ENCODE measurements at places on chromosomes 6 and 20. TPM values are rescaled to one million over a fixed set of nuclear protein-coding genes. Genes with fewer than 3 reads are reported as not detected.

DNA sequence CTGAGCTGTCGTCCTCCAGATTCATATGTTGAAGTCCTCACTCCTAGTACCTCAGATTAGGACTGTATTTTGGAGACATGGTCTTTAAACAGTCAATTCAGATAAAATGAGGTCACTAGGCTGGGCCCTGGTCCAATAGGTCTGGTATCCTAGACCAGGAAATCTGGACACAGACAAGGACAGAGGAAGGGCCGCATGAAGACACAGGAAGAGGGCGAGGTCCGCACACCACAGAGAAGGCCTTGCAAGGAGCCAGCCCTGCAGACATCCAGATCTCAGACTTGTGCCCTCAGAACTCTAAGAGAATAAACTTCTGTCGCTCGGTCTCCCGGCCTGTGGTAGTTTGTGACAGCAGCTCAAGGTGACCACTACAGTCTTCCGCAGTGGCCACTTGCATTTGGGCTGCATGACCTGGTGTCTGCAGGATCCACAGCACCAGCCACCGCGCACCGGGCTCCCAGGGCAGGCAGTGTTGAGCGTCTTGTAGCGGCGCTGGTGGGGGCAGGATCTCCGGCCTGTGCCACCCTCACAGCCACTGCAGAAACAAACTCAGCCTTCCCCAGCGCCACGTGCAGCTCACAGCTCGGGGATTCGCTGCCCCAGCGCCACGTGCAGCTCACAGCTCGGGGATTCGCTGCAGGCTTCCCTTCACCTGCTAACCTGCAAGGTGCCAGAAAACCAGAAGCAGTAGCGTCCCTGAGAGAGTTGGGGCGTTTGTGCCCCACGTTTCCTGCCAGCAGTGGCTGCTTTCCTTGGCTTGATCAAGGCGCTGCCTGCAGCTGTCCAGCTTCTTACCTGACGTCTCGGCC lies 6.0 kb upstream of the RBM38 start:
- no peak for DNase-seq
- H3K27me3 ChIP-seq: no peaks in the 10 kb centered on the region
- peaks cover 14% of the 10 kb centered on the region for H3K4me1 ChIP-seq
- H3K4me3 ChIP-seq: no peak overlapping the region
- H3K27ac ChIP-seq: no peak overlapping the region

DNA sequence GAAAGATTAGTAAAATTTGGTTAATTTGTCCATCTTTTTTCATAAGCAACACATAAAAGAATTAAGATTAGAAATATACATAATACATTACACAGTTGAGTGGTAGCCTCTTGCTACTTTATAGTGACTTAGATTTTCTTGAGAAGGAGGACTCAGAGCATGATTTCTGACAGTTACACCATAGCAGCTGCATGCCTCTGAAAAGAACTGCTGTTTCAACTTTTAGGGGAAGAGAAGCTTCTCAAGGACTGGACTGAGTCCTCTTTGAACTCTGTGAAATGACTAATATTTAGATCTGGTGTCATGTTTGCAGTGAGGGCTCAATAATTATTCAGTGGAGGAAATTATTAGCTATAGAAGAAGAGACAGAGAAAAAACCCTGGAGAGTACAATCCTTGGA lies 272.5 kb downstream of the BTBD9 start:
- no peaks in the 10 kb centered on the region for H3K36me3 ChIP-seq
- H3K27me3 ChIP-seq: no peaks in the 10 kb centered on the region
- H3K4me3 ChIP-seq: no peak overlapping the region
- H3K27ac ChIP-seq: no peak overlapping the region

DNA sequence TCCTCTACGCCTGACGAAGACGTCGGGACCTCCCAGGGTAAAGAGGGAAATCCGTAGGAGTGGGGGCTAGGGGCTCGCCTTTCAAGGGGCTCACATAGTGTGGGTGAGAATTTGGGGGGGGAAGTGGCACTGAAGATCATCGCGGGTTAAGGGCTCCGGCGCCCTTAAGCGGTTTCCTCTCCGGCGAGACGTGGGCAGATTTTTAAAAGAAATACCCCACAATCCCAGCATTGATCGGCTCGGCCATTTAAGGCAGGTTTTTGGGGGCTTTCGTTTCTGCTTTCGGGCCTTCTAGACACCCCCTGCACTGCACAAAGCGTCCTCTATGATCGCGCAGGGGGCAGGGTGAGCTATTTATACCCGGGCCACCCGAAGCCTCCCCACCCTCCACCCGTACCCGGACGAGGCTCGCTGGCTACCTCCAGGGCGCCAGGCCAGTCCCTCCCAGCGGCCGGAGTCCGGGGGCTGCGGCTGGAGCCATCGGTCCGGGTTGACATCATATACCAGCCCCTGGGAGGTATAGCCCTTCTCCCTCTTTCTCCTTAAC lies 1.2 kb downstream of the NKX2-2 start:
- DNase-seq: peak; percentile 37
- peak overlapping the region; percentile 19 for H3K4me3 ChIP-seq
- H3K36me3 ChIP-seq: no peaks in the 10 kb centered on the region

DNA sequence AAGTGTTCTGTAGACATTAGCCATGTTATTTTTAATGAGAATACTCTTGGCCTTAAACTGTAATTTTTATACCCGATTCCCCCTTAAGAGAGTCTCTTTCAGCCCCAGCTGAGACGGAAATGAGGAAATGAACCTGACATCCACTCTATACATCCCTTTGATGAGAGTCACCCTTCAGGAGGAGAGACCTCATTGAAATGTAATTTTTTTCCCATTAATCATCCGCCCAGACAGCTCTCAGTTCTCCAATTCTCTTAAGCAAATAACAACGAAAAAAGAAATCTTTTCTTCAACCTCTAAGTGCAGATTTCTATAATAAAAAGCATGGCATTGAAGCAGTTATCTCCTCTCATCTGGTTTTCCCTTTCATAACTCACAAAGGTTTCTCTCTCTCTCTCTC lies 243.8 kb upstream of the PMEPA1 start:
- H3K27ac ChIP-seq: no peak overlapping the region
- H3K4me1 ChIP-seq: no peaks in the 10 kb centered on the region
- no peaks in the 10 kb centered on the region for H3K36me3 ChIP-seq
- no peak overlapping the region for H3K4me3 ChIP-seq
- peaks cover 11% of the 10 kb centered on the region for H3K27me3 ChIP-seq

- H3K27ac ChIP-seq: no peak overlapping the region
- H3K4me3 ChIP-seq: no peak overlapping the region
- H3K27me3 ChIP-seq: no peaks in the 10 kb centered on the region
- H3K36me3 ChIP-seq: peaks cover 4% of the 10 kb centered on the region
- no peak for DNase-seq
Observed at GRCh38 chr6:89997456-89998445, 103.5 kb downstream of the GJA10 start.

DNA sequence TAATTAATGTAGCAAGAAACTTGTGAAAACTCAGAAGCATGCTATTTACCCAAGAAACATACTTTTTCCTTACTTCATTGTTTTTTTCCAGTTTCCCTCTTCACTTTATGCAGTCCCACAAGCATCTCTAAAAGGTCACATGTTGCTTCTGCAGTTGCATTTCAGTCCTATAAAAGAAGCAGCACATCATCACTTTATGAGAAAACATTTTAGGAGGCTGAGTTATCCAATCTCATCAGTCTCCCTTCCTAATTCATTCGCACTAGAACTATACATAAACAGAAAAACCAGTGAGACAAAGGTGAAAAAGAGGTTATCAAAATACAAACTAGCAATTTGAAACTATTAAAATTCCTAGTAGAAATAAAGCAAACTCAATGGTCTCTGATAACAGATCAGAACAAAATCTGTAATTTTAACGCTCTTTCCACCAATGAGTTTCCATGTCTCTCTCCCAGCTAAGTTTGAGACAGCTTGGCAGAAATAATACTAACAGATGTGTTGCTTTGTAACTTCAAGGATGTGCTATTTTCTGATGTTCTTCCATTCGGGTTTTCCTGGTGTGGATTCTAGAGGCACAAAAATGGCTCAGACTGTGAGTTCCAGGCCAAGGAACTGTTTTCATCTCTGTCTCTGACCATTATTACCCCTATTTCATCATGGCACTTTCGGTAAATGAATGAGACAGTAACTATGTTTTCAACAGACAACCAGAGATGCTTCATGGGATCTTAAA lies 48.4 kb downstream of the ZHX3 start:
- no peaks in the 10 kb centered on the region for H3K27me3 ChIP-seq
- no peaks in the 10 kb centered on the region for H3K4me1 ChIP-seq
- no peaks in the 10 kb centered on the region for H3K36me3 ChIP-seq
- H3K27ac ChIP-seq: no peak overlapping the region

GRCh38 chr6:139327038-139327437 lies 35.2 kb upstream of the TXLNB start:
- no peaks in the 10 kb centered on the region for H3K36me3 ChIP-seq
- no peak overlapping the region for H3K4me3 ChIP-seq
- no peak overlapping the region for H3K27ac ChIP-seq
- DNase-seq: peak; percentile 34

DNA sequence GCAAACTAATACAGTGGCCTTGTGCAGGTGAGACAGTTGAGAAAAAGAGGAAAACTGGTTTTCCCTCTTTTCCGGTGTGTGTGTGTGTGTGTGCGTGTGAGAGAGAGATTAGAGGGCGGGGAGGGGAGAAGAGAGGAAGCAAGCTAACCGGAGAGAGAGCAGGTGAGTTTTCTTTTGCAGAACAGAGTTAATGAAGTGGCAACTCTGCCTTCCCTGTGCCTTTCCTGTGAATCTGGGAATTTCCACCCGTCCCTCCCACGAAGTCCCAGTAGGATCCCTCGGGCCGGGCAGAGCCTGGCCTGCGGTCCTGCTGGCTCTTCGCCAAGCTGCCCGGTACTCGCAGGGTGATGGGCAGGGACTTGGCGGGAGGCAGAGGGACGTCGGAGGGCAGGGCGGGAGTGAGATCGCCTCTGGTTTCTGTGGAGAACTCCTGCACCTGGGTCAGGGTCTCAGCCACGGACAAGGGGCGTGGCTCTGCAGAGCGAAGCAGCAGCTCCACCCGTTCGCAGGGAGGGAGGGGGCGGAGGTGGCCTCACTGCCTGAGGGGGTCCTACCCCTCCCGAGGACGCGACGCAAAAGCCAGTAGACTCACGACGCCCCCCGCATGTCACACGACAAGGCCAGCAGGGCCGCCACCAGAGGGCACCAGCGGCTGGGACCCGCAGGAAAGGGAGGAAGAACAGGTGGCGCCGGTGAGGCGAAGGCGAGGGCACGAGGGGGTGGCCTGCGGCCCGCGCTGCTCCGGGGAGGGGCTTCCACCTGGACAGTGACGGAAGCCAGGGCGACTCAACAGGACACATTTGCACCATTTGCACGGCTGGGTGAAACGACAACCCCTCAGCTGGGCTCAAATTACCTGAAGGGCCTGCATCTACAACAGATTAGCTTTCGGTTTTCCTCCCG lies 51.2 kb upstream of the RNF182 start:
- no peaks in the 10 kb centered on the region for H3K27me3 ChIP-seq
- no peak overlapping the region for H3K27ac ChIP-seq
- peak; percentile 83 for DNase-seq
- peaks cover 20% of the 10 kb centered on the region for H3K4me1 ChIP-seq

GRCh38 chr6:72406517-72406916 lies 215.3 kb upstream of the KCNQ5 start:
- H3K27ac ChIP-seq: no peak overlapping the region
- no peaks in the 10 kb centered on the region for H3K27me3 ChIP-seq
- no peak for DNase-seq
- no peak overlapping the region for H3K4me3 ChIP-seq
- H3K36me3 ChIP-seq: no peaks in the 10 kb centered on the region

- H3K36me3 ChIP-seq: no peaks in the 10 kb centered on the region
- no peak for DNase-seq
Observed at GRCh38 chr6:135904666-135905065, 53.2 kb downstream of the PDE7B start.

The MUCL3 gene
- not detected for total RNA-seq

The HLA-C gene
- 998 TPM for total RNA-seq

The GSTA3 gene
- not detected for total RNA-seq

The C6orf141 gene
- not detected for total RNA-seq

The TNF gene
- total RNA-seq: 22.6 TPM

The PGC gene
- total RNA-seq: not detected

The RHAG gene
- not detected for total RNA-seq

The IRF4 gene
- total RNA-seq: 129 TPM

The PRR18 gene
- total RNA-seq: not detected
